ENCODE measurements at places on chromosomes 16 and 17. TPM values are rescaled to one million over a fixed set of nuclear protein-coding genes. Genes with fewer than 3 reads are reported as not detected.
A peak's percentile ranks its signal among the peaks of the same experiment; 100 is the strongest.

RAB40C gene
- 23.2 TPM for total RNA-seq

DNA sequence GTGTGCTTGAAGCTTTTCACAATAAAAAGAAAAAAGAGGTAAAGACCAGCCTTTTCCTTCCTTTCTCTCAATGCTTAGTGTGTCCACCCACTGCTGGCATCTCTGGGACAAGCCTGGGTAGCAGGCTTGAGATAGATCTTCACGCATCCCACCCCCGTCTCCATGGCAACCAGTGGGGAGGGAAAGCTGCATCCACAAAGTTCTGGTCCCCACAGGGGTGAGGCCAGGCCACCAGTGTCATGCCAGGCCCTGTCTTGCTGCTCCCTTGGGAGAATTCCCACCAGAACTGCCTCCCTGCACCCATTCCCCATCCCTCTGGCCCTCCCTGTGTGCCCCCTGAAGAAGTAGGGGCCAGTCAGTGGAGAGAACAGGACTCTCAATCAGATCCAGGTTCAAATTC, 259.9 kb downstream of the MRTFB start:
- no peak for DNase-seq

DNA sequence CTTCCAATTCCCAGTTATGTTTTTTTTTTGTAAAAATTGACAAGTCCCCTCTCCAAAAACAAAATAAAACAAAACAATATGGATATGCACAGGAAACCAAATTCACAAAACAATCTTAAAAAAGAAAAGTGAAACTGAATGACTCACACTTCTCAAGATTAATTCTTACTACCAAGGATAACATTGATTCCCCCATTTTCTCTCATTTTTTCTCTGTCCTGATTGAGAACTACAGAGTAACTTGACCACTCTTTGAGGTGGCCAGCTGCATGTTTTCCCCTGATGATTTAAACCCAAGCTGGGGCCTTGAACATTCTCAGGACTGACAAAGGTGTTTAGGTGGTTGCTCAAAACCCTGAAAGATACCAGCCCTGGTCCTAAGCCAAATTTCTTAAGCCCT, 149.0 kb downstream of the AHSP start:
- DNase-seq: no peak

GRCh38 chr17:16086957-16087356, 87.3 kb downstream of the TTC19 start:
- no peak for DNase-seq

ZG16 gene
- 0.11 TPM for total RNA-seq

DNA sequence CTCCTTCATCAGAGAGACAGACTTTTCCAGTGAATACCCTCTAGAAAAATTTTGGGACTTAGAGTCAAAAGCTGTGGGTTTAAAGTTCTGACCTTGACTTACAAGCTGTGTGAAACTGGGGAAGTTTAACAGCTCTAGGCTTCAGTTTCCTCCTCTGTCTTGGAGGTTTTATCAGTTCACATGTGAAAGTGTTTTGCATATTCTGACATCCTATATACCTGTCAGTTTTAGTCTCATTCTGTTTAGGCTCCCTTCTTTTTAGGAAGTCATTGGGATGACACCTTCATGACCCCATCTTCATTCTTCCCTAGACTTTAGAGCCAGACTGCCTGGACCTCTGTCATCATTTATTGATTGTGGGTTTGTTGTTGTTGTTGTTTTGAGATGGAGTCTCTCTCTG, 44.4 kb downstream of the YPEL2 start:
- DNase-seq: no peak

GRCh38 chr17:73710095-73710592, 65.9 kb upstream of the SDK2 start:
- peak; percentile 46 for DNase-seq
